ENCODE measurements at places on chromosomes 16 and 17.
A peak's percentile ranks its signal among the peaks of the same experiment; 100 is the strongest.

GRCh38 chr17:37833237-37833859 is 88.5 kb upstream of the HNF1B start:
- DNase-seq: no peak

DNA sequence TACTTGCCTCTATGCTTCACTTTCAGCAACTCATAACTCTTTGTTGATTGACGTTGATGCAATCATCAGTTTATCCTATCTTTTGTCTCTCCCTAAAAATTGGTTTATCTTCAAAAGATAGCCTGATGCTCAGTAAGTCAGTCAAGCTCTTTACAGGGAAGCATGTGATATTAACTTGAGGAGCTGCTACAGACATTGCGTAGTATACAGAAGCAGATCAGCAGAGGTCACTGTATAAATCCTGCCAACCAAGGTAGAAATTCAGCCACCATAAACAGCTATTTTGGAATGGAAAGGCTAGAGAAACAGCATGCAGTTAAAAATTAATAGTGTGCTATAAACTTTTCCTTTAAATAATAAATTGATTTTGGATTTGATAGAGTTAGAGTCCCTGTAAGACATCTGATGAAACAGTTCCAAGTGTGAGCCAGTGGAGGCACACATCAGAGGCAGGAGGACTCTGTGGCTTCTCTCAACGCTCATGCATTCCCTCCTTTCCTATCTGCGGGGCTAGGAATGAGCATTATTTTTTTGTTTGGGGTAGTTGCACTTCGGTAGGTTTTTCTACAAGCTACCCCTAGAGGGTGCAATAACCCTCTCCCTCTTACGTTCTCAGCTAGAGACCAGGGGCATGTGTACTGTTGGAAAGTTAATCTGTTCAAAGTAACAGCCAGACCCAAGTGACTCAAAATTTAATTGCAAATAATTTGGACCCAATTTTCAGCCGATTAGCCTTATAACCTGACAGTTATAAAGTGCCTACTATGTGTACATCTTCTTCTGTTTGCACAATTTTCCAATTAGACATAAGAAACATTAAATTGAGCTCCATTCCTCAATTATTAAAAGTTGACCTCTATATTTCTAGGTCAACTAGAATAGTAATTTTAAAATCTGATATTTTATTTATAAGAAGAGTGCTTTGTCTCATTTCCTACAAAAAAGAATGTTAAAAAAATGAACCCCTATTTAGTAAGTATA is 647.7 kb upstream of the SOX9 start:
- DNase-seq: peak; percentile 47

- no peak for DNase-seq
Observed at GRCh38 chr17:39759204-39759603, 21.5 kb downstream of the GRB7 start.

GRCh38 chr16:62156971-62157370 is 120.7 kb upstream of the CDH8 start:
- no peak for DNase-seq

GRCh38 chr16:58821886-58822285 is 87.8 kb upstream of the GOT2 start:
- DNase-seq: no peak

- no peak for DNase-seq
Observed at GRCh38 chr17:49992191-49992932, 2.7 kb downstream of the DLX3 start.

GRCh38 chr17:74227271-74228080 is 14.1 kb downstream of the TTYH2 start:
- DNase-seq: peak; percentile 85

DNA sequence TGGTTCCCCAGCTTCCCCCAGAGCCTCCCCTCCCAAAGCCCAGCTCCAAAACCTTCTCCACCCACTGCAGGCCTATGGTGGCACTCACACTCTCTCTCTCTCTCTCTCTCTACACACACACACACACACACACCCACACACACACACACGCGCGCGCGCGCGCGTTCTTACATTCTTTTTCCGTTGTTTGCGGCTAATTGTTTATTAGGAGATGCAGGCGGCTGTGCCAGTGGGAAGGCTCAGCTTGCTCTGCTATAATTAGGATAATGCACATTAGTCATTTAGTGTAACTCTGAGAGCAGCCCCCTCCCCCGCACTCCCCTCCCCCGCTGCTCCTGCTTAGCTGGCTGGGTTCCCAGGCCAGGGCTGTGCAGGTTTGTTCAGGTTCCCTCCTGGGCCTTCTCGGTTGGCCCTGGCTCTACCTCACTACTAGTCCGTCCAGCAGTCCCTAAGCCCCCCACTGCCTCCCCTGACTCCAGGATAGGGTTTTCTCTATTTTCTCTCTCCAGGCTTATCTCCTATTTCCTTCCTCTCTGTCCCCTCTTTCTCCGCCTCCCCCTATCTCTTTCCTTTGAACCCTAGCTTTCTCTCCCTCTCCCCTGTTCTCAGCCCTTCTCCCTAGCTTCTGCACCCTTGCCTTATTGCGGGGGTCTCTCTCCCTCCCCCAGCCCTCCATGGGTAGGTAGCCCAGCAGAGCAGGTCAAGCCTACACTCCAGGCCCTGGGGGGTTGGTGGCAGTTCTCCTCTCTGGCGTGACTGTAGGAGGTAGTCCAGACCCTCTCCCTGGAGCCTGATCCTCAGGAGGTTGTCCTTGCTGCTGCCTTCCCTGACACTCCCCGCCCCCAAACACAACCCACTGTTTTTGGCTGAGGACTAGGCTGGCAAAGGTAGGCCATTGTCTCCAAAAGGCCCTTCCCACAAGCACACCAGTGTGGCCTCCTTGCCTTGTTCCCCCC is 34.0 kb downstream of the TMEM132E start:
- peak; percentile 25 for DNase-seq

- DNase-seq: no peak
Observed at GRCh38 chr16:19808061-19808641, 76.5 kb downstream of the GPRC5B start.

DNA sequence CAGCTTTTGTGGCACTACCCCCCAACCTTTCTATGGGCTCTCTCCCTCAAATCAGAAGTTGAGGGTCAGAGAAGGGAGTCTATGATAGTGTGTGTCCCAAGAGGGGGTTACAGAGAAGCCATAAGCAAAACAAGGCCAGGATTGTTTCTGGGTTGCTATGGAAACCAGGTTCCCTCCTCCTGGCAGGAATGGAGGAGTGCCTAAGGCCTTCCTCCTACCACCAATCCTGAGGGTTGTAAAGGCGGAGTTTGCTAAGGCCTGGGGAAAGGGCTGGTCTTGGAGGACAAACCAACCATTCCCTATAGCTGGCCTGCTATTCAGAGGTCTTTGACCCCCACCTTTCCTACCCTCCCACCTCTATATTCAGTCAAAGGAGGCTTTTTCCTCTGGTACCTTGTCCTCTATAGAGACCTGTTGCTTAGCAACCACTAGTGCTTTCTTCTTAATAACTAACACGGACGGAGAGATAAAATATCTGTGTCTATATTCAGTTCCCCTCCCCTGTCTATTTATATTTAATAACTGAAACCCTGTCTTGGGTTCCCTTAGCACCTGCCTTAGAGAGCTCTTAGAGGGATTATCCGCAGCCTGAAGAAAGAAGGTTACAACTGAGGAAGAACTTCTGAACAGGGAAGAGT is 43.4 kb downstream of the NEUROD2 start:
- peak; percentile 33 for DNase-seq
